ENCODE measurements at places on chromosomes 12 and 14. TPM values are rescaled to one million over a fixed set of nuclear protein-coding genes. Genes with fewer than 3 reads are reported as not detected.

The NIN gene
- polyA plus RNA-seq, result 29.6 TPM

The SLC6A12 gene
- polyA plus RNA-seq, result 0.52 TPM

The KRT77 gene
- polyA plus RNA-seq, result not detected

DNA sequence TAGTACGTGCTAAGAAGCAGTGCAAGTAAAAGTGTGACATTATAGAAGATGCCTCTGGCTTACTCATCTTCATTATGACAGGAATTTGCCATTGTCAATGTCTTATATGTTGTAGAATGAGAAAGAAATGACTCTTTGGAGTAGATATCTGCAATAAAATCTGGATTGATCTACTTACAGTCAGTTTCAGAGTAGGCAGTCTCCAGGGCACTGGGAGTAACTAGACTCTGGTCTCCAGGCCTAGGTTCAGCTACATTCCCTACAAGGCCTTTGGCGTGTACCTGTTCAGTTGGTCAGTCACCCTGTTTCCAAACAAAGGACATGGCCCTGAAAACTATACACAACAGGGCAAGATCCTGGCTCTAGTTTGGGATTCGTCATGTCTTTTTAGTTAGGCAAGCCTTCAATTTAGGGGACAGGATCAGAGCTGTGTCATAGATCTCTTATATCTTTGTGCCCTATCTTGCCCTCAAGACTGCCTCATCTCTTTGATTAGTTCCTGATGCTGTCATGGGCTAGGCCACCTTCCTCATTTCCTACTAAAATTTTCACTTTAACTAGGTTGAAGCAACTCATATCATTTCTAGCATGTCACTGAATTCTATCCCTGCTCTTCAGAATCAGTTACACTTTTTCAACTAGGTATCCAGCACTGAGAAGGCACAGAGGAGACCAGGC is 410.0 kb downstream of the RAD51B start:
- no peak for DNase-seq

DNA sequence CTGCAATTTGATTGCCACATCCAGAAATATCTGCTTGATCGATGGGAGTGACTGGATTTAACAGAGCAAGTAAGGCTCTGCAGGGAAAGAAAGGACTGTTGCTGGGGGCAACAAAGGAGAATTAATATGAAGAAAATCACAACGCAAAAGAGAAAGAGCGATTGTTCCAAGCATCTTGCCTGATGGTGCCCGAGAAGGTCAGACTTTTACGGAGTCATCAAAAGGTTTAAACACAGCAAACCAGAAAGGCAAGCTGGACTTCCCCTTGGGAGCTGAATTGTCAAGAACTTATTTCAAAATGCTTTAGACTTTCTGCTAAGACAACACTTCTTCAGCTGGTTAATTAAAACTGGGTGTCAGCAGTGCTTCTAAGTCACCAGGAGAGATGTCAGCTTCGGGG is 791.5 kb downstream of the MED13L start:
- DNase-seq, result no peak

GRCh38 chr12:102496591-102496990 is 16.2 kb upstream of the IGF1 start:
- no peak for DNase-seq

GRCh38 chr14:105354541-105354940 is 40.0 kb downstream of the PACS2 start:
- no peak for DNase-seq

DNA sequence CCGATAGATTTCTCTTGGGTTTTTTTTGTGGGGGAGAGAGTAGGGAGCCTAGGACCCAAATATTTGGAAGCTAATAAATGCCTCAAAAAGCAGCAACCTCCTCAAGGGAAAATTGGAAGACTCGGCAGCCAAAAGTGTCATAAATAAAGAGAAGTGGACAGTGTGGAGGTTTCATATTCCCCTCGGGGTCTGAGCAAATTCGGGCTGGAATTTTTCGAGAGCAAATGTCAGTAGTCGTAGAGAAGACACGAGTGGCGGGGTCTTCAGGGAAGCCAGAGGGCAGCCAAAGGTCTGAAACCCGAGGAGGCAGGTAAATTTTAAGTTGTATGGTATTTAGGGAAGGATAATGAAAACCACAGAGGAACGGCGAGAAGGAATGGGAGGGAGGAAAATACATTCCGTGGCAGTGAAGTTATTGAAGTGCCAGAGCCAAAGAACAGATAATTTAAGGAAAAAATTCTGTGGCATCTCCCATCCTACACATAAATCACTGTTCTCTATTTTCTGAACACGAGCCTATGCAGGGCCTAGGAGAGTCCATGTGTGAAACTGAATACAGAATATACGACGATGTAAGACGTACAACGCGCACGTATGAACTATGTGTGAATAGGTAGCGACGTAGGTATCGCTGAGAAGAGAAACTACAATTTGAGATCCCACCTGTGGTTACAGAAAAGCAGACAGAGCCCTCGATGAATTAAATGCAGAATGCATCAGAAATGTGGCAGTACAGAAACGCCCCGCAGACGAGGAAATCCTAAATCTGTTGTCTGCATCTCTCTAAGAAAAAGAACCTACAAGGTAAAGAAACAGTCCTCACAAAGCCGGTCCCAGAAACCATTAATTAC is 12.9 kb downstream of the BCL11B start:
- no peak for DNase-seq

DNA sequence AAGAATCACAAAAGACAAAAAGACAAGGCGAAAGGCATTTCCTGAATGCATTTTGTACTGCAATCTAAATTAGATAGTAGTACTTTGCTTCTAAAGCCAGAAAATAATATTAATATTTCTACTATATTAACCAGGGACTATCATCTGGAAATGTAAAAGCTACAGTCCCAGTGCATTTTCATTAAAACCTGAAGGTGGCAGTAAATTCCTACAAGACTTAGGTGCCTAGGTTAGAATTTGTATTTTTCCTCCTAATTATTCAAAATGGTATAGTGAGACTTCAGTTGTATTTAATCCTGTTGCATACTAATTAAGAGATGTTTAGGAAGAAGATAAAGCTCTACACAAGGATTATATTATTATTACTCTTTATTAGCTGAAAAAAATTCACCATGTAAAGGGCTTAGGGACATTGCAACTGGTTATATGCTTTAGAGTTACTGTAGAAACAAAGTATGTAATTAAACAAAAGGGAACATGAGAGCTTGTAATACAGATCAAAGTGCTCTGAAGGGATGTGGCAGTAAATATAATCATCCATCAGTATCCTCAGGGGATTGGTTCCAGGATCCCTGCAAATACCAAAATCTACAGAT is 53.6 kb downstream of the BRMS1L start:
- no peak for DNase-seq

DNA sequence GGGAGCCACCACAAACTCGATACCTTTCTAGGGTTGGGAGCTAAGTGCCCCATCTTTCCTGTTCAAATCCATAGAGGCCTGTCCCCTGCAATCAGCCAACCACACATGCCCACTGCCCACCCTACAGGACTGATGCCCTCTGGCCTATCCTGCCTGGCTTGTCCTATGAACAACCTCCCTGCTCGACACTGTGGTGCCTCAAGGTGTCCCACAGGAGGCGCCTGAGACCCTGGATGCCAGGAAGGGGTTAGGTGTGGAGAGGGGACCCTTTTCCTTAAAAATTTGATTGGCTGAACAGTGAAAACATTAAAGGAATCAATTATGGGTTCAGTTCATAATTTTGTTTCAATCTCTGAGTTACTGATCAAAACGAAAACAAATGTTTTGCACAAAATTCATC is 97.3 kb upstream of the FZD10 start:
- no peak for DNase-seq

DNA sequence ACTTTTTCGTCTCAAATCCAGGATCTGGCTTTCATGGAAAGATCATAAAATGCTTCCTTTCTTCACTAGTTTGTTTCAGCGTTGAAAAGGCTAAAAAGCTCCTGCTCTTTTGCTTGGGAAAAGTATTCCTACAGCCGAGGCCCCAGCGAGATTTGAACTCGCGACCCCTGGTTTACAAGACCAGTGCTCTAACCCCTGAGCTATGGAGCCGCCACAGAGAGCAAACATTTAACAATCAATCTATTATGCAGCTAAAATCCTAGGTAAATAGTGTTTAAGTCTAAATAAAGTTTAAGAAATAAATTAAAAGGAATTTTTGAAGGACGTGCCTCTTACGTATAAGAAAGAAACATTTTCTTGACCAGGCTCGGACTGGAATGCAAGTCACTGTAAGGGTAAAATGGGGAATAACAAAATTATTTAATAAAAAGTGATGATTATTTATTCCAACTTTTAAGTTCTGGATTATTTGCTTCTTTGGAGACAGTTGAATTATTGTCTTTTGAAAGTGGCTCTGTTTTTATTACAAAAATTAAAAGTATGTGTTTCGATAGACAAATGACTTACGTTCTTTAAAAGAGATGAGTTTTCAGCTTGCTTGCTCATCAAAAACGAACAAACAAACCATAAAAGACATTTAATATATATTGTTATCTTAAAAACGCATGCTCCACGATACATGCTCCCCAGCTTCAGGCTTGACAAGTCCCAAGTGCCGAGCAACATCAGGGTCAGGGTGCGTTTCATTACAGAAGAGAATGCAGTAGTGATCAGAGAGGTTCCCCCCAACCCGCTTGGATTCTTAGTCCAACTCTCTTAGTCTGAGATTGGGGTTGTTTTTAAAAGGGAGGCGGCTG is 10.2 kb downstream of the OR6S1 start:
- no peak for DNase-seq

DNA sequence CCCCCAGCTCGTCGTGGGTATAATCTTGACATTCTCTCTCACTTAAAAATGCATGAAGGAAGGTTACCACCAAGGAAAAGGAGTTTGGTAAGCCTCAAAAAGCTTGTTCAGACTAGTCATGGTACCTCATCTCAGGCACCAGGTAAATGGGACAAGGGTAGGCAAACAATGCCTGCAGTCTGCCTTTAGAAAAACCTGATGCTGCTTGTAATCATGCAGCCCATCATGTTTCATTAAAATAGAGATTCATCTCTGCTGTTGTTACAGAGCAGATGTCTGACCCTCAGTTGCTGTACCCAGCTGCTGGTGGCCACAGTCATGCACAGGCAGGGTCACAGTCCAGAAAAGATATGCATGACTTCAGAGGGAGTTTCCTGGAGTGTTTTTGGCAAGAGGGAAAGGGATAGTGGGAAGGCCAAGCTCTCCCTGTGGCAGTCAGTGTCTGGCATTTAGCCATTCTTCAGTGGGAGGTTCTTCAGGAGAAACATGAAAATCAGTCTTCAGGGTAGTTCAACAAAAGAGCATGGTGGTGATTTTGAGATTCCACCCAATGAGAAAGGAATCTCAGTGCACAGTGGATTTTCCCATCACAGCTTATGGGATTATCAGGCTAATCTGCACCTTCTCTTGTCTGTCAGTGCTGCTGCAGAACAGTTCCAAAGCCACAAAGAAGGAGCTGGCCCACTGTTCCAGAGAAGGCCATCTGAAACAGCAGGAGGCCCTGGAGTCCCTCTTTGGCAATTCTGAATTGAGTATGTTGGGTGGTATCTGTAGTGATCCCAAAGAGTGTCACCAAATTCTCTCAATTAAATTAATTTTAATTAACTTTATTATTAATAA is 202.7 kb upstream of the FRMD6 start:
- DNase-seq, result no peak

- no peak for DNase-seq
Observed at GRCh38 chr12:89450907-89451306, 73.7 kb downstream of the GALNT4 start.

DNA sequence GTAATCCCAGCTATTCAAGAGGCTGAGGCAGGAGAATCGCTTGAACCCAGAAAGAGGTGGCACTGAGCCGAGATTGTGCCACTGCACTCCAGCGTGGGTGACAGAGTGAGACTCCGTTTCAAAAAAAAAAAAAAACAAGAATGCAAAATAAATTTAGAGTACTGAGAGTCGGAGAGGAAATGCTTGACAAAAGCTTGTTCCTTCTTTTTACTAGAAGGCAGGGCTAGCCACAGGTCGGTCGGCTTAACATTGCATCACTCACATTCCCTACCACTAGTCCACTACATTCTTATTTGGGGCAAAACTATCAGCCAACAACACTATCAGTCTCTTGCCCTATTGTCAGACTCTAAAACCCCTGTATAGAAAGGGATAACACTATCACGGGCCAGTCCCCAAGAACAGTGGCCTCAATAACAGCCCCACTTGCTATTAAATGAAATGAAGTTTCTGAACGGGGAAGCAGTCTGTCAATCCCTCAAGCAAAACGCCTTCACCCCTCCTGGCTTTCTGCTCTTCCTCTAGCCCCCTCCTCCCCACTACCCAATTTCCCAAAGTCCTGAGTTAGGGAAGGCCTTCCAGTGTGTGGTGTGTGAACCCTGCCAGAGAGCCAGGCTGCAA is 1.0 kb downstream of the RNF41 start:
- DNase-seq, result peak; percentile 16

GRCh38 chr12:10140001-10140400 is 10.0 kb upstream of the CLEC7A start:
- DNase-seq, result no peak

DNA sequence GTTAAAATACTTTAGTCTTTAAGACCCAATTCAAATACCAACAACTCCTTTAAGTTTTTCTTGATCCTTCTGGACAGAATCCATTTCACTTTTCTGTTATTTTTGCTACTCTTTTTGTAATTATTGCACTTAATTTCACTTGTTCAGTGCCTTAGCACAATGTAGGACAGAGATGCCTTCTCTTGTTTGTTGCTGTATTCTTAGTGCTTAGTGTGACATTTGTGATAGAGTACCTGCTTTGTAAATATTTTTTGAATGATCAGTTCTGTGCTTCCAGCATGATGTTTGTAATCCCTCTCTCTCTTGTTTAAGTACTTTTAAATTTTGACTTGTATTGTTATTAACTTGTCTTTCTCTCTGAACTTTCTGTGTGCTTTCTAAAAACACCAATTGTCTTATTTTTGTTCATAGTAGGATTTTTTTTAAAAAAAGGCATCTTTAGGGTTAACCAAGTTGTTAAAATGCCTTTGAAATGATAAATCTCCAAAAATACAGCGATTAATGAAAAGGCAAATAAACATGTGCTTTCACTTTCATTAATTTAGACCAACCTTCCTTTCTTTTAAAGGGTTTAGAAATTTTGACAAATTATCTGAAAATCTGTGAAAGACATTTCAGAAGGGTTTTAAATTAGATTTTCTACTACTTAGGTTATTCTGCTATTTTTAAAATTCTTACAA is 11.9 kb downstream of the NAA30 start:
- no peak for DNase-seq

DNA sequence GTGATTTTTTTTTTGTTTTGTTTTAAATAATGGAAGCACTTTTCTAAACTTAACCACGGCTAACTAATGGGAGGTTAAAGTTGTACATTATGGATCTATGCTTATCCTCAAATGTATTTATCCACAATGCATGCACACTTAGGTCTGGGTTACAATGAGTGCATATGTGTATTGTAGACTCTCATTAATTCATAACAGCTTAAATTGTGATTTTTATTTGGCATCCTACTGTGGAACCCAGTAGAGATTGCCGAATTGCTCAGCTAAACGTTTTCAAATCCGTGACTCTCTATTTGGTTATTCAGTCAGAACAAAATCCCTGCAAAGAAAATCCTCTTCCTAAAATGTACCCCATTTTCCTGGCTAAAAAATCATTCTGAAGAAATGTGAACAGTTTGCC is 244.0 kb downstream of the SLC25A21 start:
- DNase-seq, result no peak

Data from left lung (tissue), 14 donors.